Skeletal muscle cell (primary cell): ENCODE measurements at places on chromosomes 12 and 14.
A peak's percentile ranks its signal among the peaks of the same experiment; 100 is the strongest.

- DNase-seq, result no peak
Measured at GRCh38 chr12:50212071-50212467, 44.9 kb upstream of the CERS5 start.

DNA sequence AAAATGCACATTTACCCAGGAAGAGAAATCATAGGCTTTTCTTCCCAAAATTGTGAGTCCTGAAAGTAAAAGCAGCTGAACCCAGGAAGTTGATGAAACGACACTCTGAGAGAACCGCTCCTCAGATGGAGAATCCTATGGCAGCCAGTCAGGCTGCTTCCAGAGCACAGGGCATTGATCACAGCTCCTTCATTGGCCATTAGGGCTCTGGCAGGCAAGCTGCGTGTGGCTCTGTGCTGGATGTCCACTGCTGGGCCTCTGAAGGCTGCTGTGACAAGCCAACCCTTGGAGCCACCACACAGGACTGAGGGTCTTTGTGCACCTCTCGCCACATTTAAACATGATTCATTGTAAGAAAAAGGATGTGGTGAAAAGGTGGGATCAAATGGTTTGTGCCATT lies 89.4 kb downstream of the EXOC5 start:
- DNase-seq, result no peak

GRCh38 chr12:50508970-50509663 lies 4.3 kb downstream of the DIP2B start:
- no peak for DNase-seq

- DNase-seq, result no peak
Measured at GRCh38 chr12:112977641-112978040, 678 bp upstream of the OAS2 start.

- no peak for DNase-seq
Measured at GRCh38 chr12:41967668-41968500, 176.8 kb downstream of the GXYLT1 start.

DNA sequence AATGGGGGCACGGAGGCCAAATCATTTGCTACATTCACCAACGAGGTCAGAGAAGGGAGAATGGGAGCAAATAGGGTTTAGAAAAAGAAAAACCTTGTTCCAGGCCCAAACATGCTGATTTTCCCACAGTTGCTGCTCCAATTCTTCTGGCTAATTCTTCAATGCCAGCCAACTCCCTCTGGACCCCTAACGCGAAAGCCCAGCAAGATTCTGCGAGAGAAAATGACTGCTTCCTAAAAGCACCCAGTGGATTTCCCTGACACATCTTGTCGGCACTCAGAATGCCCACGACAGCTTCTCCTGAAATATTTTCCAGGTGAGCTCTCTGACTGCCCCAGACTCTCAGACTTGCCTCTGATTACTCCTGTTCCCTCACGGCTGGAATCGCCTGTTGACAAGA lies 689.4 kb downstream of the MED13L start:
- no peak for DNase-seq

DNA sequence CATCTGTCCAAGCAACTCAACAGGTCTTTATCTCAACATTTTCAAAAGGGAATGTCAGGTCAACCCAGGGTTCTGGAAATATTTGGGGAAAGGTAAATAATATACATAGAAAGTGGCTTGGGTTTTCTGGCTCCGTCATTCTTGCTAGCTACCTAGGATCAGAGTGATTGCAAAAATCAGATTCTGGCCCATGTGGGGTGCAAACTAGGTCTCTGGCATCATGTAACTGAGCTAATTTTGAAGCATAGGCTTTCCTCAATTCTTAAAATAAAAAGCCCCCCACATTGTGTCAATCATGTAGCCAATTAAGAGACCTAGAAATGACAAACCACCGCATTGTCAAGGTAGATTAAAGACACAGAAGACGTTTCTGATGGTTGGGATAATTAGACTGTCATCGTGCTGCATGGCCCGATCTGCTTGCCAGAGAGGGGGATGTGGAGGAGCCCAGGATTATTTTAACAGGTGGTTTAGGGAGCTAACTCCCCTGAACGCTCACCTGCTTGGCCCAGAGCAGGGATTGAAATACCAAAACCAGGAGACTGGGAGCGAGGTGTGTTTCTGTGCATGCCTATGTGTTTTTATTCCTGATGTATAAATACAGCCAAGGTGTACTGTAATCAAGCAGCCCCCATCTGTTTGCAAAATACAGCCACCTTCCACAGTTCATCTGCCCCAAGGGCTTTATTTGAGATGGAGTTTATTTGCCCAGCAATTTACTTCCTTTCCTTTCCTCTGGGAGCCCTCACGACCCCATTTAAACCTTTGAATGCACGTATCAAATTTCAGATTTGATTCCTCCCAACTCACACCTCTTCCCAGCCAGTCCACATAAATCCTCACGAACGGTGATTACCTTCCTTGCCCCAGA lies 189.5 kb downstream of the TTC8 start:
- no peak for DNase-seq

DNA sequence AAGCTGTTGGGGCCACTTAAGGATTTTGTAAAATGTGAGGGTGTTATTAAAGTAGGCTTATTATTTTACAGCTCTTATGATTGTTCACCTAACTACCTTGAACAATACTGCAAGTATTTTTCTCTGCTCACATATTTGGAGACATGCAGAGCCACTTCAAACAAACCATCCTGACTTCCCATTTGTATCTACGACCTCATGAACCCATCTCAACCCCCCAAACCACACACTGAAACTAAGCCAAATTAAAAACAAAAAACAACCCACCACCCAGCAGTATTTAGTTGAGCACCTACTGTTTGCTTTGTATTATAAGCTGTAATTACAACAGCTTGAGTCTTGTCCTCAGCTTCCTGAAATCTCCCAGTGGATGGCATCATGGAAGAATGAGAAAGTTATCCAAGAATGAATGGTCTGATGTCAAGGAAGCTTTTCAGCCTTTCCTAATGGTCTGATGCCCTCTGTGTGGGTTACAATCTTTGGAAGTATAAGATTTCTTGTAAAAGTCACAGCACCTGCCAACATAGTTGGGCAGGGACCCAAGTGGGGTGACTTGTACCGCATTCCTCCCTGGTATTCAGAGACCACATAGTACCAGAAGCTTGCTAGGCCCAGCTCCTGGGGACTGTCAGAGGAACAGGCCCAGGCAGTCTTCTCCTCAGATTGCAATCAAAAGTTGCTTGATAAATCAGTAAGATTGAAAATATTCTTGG lies 416.6 kb downstream of the ZFP36L1 start:
- DNase-seq, result no peak

DNA sequence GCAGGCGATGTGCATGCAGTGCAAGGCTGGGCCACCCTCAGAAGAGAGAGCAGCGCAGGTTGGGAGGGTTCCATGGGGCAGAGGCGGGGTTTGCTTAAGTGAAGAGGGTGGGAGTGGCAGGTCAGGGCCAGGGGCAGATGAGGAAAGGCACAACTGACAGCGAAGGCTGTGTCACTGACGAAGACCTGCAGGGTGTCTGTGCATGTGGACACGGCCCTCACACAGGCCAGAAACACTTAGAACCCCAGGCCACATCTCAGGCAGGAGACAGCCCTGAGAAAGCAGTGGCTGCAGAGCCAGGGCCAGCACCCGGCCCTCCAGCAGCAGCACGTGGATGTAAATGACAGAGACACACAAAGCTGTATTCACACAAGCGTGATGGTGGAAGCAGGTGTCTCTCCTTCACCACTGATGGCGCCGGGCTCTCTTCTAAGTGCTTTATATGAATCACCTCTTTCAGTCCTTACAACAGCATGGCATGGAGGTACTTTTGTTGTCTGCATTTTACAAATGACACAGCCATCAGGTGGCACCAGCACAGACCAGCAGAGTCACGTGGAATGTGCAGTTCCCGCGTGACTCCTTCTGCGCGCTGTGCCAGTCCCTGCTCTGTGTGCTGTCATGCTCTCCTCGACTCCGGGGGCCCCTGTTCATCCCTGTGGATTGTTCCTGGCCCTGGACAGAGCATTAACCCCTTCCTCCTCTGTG lies 54.6 kb downstream of the TSPAN11 start:
- DNase-seq, result no peak

GRCh38 chr14:95197551-95197950 lies 40.2 kb upstream of the DICER1 start:
- no peak for DNase-seq

GRCh38 chr12:19411234-19412204 lies 27.8 kb upstream of the AEBP2 start:
- no peak for DNase-seq

GRCh38 chr12:132583736-132584135 lies 26.6 kb downstream of the LRCOL1 start:
- DNase-seq, result no peak

DNA sequence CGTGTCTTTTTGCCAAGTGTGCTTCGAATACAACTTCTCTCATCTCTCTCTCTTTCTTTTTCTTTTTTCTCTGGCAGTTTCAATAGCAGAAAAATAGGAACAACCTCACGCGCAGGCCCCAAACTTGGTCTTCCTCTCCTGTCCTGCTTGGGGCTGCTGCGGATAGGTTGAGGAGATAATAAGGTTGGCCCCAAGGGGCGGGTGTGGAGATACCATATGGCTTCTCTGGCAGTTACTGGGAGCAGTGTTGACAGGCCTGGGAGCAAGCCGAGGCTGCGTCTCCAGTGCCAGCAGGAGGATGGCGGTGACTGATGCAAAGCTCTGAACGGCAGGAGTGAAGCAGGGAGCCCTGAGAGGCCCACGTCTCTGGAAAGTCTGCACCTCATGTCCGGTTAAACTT lies 89.5 kb upstream of the MANSC4 start:
- no peak for DNase-seq

DNA sequence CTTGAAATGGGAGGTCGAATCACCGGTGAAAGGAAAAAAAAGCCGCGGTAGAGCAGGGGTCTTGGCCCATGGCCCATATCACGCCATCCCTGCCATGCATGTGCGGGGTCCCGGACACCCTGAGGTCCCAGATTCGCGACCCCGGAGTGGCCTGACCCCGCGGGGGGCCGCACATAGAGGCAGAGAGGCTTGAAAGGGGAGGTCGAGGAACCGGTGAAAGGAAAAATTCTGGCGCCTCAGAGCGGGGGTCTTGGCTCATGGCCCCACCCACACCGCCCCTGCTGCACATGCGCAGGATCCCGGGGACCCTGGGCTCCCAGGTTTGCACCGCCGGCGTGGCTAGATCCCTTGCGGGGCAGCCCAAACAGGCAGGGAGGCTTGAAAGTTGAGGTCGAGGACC lies 319.8 kb downstream of the ALG10 start:
- DNase-seq, result no peak

DNA sequence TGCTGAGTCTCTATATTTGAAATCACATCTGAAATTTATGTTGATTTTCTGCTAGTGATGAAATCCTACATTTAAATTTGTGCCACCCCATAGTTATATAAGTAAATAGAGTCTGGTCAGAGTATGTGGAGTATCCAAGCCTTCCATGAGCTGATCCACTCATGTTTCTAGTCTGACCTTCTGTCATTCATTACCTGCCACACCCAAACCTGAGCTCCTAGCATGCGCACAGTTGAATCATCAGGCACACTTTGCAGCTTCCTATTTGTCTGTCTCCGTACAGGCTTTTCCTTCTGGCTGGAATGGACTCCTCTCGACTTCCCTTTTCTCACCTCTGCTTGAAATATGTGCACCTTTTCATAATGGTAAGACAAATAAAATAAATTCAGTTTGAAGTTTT lies 45.3 kb upstream of the LRIG3 start:
- DNase-seq, result no peak

GRCh38 chr14:104681689-104682074 lies 7.7 kb upstream of the INF2 start:
- peak; percentile 41 for DNase-seq
